ENCODE measurements at places on chromosomes 4 and X.

GRCh38 chr4:183130328-183131155, 31.5 kb downstream of the WWC2 start:
- DNase-seq, result no peak

GRCh38 chr4:8176547-8177399, 18.2 kb upstream of the ABLIM2 start:
- DNase-seq, result peak; percentile 39

DNA sequence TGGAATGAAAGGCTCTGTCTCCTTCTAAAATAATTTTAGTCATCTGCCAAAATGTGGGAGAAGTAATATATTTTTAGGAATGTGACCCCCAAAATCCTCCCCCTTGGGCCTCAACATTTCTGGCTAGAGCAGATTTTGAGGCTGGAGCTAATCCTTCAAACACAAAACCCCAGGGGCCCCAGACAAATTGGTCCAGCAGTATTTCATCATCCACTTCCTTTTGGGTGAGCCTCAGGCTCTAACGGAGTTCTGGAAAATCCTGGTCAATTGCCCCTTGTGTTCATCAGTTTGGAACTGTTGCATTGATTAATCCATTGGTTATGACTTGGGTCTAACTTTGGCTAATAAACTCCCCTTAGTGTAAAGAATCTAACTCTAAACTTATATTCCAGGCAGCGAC, 67.4 kb upstream of the PCDH19 start:
- no peak for DNase-seq

- DNase-seq, result no peak
Measured at GRCh38 chr4:8045909-8046308, 106.2 kb upstream of the AFAP1 start.

DNA sequence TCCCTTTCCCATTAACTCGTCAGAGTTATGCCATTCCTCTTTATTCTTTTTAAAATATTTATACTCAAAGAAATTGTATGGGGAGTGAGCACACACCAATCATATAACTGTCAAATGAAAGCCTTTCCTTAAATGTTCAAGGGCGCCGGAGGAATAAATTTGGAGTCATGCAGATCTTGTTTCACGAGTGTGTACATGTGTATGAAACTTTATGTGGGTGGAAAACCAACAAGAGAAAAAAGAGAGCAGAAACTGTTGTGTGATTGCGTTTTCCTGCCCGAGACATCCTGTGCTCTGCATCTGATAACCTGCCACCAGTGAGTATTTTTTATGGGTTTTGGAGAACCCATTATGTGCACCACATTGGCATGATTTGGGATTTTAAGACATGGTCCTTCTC, 88.3 kb downstream of the FHDC1 start:
- no peak for DNase-seq

DNA sequence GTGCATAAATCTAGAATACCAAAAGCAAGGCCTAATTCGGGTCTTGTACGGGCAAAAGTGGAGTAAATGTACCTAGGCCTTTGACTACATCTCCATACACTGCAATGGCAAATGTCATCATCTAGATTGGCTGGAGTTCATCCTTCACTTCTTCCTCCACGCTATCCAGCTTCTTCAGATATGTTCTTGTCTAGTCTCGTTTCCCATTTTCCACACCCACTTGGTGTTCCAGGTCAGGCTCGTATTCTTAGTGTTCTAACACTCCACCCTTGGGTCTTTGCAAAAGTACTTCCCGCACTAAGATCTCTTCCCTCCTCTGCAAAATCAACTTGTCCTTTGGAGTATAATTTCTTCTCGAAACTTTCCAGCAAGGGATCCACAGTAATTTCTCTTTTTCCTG, 1.4 kb downstream of the COQ2 start:
- no peak for DNase-seq

GRCh38 chr4:7937006-7937405, 2.7 kb downstream of the AFAP1 start:
- no peak for DNase-seq

- DNase-seq, result peak; percentile 21
Measured at GRCh38 chr4:183449193-183449882, 4.9 kb downstream of the CDKN2AIP start.

DNA sequence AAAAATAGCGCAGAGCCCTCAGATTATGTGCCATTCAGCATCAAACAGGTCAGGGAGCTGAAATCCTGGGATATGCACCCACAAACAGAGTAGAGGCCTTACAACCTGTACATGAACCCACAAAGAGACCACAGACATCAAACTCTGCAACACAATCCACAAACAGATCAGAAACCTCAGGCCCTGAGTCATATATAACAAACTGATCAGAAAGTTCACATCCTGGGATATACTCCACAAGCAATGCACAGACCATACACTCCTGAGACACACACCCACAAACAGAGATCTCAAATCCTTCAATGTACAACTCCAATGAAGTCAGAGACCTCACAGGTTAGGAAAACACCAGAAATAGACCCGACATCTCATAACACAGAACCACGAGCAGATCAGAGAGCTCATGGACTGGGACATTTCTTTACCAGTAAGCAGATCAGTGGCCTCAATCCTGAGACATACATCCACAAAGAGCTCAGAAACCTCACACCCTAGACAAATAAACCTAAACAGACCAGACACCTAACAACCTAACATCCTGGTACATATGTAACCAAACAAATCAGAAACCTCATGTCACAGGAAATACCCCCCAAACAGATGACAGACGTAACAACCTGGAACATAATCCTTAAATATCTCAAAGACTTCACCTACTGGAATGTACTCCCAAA, 24.2 kb downstream of the SUV39H1 start:
- no peak for DNase-seq

DNA sequence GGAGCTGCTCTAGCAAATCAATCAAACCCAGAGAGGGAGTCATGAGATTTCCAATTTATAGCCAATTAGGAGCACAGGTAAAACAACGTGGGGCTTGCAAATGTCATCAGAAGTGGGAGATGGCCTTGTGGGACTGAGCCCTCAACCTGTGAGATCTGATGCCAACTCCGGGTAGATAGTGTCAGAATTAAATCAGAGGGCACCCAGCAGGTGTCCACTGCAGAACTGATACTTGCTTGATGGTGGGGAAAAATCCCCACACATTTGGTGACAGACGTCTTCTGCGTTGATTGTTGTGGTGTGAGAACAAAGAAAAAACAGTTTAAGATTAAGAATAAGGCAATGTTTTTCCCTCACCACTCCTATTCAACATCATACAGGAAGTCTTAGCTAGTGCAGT, 1402.8 kb downstream of the RAPGEF2 start:
- no peak for DNase-seq

- no peak for DNase-seq
Measured at GRCh38 chr4:2297606-2298531, 36.0 kb upstream of the MXD4 start.

- DNase-seq, result peak; percentile 82
Measured at GRCh38 chrX:46545111-46546005, at the start of gene ZNF674. Gene ZNF674 (minus strand): TSS chrX:46545421. CDS start chrX:46542087, 3,334 bp downstream.

GRCh38 chrX:39728852-39729598, 368.7 kb downstream of the BCOR start:
- DNase-seq, result no peak

GRCh38 chrX:46582325-46582724, 8.8 kb downstream of the CHST7 start:
- no peak for DNase-seq

- no peak for DNase-seq
Measured at GRCh38 chr4:168978001-168978700, 31.9 kb downstream of the CBR4 start.

Measured in fibroblast of the conjunctiva (primary cell).